Placental epithelial cell (primary cell): ENCODE measurements at places on chromosomes 16 and 17. TPM values are rescaled to one million over a fixed set of nuclear protein-coding genes. Genes with fewer than 3 reads are reported as not detected.

Gene KRT27
- 0.79 TPM in 1 of 2 replicates, not detected in the other for total RNA-seq

Gene MYCBPAP
- total RNA-seq, result 0.11 and 2.0 TPM in 2 replicates

Gene SPAG7
- total RNA-seq, result 34.9 and 68.7 TPM in 2 replicates

Gene P3H4
- 84.6 and 154 TPM in 2 replicates for total RNA-seq

Gene LGALS3BP
- 56.4 and 117 TPM in 2 replicates for total RNA-seq

Gene ITGB4
- 30.2 and 274 TPM in 2 replicates for total RNA-seq

Gene CDRT15L2
- not detected in 2 replicates for total RNA-seq

Gene SLC16A11
- 0.22 and 5.5 TPM in 2 replicates for total RNA-seq

Gene ATP2A1
- total RNA-seq, result 0.11 and 0.39 TPM in 2 replicates

Gene FGF11
- total RNA-seq, result 2.1 and 3.9 TPM in 2 replicates

Gene PRSS36
- total RNA-seq, result 2.5 and 4.3 TPM in 2 replicates

Gene GPRC5C
- 2.0 and 2.8 TPM in 2 replicates for total RNA-seq

Gene ETV4
- 0.39 and 2.6 TPM in 2 replicates for total RNA-seq

Gene PLA2G10
- total RNA-seq, result 0.43 TPM in 1 of 2 replicates, not detected in the other

Gene IL34
- 2.0 TPM in 1 of 2 replicates, not detected in the other for total RNA-seq

Gene FLYWCH1
- total RNA-seq, result 18.1 and 19.8 TPM in 2 replicates

Gene HOXB4
- 0.43 and 0.79 TPM in 2 replicates for total RNA-seq

Gene HSD17B1
- 3.1 and 5.5 TPM in 2 replicates for total RNA-seq

Gene TBC1D3E
- total RNA-seq, result not detected in 2 replicates

Gene KRT39
- not detected in 2 replicates for total RNA-seq

Gene ST6GALNAC1
- total RNA-seq, result 0.79 and 1.3 TPM in 2 replicates

Gene IL17C
- 0.39 TPM in 1 of 2 replicates, not detected in the other for total RNA-seq

Gene BRD7
- total RNA-seq, result 26.2 and 34.5 TPM in 2 replicates

Gene GDPD3
- total RNA-seq, result 1.1 and 2.7 TPM in 2 replicates

Gene LHX1
- under 0.01 TPM in 1 of 2 replicates, not detected in the other for total RNA-seq

Gene ATF7IP2
- total RNA-seq, result 0.65 and 2.4 TPM in 2 replicates

Gene KRT20
- not detected in 2 replicates for total RNA-seq

Gene EIF1
- 101 and 168 TPM in 2 replicates for total RNA-seq

Gene LDHD
- total RNA-seq, result 0.11 and 0.39 TPM in 2 replicates

Gene SRL
- total RNA-seq, result not detected in 2 replicates

Gene OTOP2
- total RNA-seq, result not detected in 2 replicates

Gene ARHGDIG
- not detected in 2 replicates for total RNA-seq

Gene NPIPA3
- 0.79 TPM in 1 of 2 replicates, not detected in the other for total RNA-seq

Gene TOX3
- 0.39 TPM in 1 of 2 replicates, not detected in the other for total RNA-seq

Gene MMP25
- total RNA-seq, result under 0.01 and 0.11 TPM in 2 replicates

Gene KPNA2
- total RNA-seq, result 43.6 and 129 TPM in 2 replicates

Gene CDR2L
- 34.9 and 47.9 TPM in 2 replicates for total RNA-seq

Gene TEDC2
- 3.9 and 8.7 TPM in 2 replicates for total RNA-seq

Gene GRAPL
- 0.79 TPM in 1 of 2 replicates, not detected in the other for total RNA-seq
